ENCODE measurements at places on chromosomes 4 and X. TPM values are rescaled to one million over a fixed set of nuclear protein-coding genes. Genes with fewer than 3 reads are reported as not detected.

ZFYVE28 gene
- 7.4 TPM for total RNA-seq

MAGIX gene
- 2.8 TPM for total RNA-seq

LRPAP1 gene
- total RNA-seq, result 147 TPM

UGT8 gene
- 0.19 TPM for total RNA-seq

MID2 gene
- total RNA-seq, result 32.1 TPM

PHKA1 gene
- 7.9 TPM for total RNA-seq

CLDN24 gene
- total RNA-seq, result not detected

SCD5 gene
- total RNA-seq, result 11.9 TPM

GLRB gene
- total RNA-seq, result 3.9 TPM

UGT2B15 gene
- total RNA-seq, result not detected

PRKG2 gene
- 2.2 TPM for total RNA-seq

FAM149A gene
- 10.1 TPM for total RNA-seq

GPR82 gene
- total RNA-seq, result 0.37 TPM

BRS3 gene
- total RNA-seq, result not detected

Measured in posterior vena cava (tissue), 2 donors.